ELR (cell line): ENCODE measurements at places on chromosomes 3 and 15.

GRCh38 chr3:38521391-38521987 is 25.3 kb downstream of the EXOG start:
- peak; percentile 70 for DNase-seq

GRCh38 chr15:65553691-65554090 is 23.4 kb downstream of the HACD3 start:
- DNase-seq: no peak

GRCh38 chr3:68666429-68667136 is 265.8 kb downstream of the TAFA4 start:
- no peak for DNase-seq

- DNase-seq: peak; percentile 79
Observed at GRCh38 chr3:150721285-150722130, 17.8 kb upstream of the ERICH6 start.

- DNase-seq: peak; percentile 49
Observed at GRCh38 chr3:147410116-147410525, 956 bp downstream of the ZIC1 start.

- no peak for DNase-seq
Observed at GRCh38 chr3:49019941-49020329, 1.6 kb upstream of the DALRD3 start.

DNA sequence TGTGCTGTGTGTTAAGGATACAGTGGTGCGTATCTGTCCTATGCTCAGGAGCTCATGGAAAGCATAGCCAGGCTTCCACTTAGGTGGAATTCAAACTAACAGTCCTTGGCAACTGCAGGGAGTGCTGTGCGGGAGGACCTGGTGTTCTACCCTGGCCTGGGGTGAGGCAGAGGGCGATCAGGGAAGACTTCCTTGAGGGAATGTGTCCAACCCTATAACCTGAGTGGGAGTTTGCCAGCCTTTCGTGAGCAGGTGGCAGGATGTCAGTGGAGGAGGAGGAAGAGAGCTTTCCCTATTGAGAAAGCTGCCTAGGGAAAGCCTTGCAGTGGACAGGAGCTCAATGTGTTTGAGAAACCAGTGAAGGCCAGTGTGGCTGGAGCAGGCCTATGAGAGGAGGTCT is 271.1 kb upstream of the C2CD4B start:
- no peak for DNase-seq

DNA sequence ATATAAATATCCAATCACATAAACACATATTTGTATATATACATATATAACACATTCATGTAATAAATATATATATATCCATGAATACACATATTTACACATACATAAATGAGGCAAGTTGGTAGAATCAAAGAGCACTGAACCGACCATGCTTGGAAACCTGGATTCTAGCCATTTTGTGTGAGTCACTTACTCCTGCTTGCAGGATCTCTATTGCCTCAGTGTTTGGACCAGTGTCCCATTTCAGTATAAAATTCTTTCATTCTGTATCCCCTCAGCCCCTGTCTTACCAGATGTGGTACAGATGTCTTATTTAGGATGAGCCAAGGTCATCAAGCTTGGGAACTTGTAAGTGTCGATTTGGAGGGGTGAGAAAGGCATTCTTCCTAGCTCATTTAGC is 391.4 kb upstream of the FRG2C start:
- DNase-seq: peak; percentile 4

GRCh38 chr3:134338201-134338512 is 36.1 kb downstream of the AMOTL2 start:
- no peak for DNase-seq

GRCh38 chr3:42367903-42368302 is 42.5 kb downstream of the LYZL4 start:
- DNase-seq: no peak

- no peak for DNase-seq
Observed at GRCh38 chr3:157428853-157429252, 7.8 kb upstream of the PTX3 start.
